Activated naive CD4-positive, alpha-beta T cell treated with anti-CD3 and anti-CD28 coated beads, Interleukin-2, amount 10 ng/mL, durations not matched to agents 7 days and 5 days (primary cell): ENCODE measurements at places on chromosomes 12 and 14.
A peak's percentile ranks its signal among the peaks of the same experiment; 100 is the strongest.

- peak; percentile 64 for DNase-seq
- no peak overlapping the region for H3K27ac ChIP-seq
- no peaks in the 10 kb centered on the region for H3K4me1 ChIP-seq
These were observed 33.8 kb upstream of the FGD4 start for GRCh38 chr12:32365473-32366064.

DNA sequence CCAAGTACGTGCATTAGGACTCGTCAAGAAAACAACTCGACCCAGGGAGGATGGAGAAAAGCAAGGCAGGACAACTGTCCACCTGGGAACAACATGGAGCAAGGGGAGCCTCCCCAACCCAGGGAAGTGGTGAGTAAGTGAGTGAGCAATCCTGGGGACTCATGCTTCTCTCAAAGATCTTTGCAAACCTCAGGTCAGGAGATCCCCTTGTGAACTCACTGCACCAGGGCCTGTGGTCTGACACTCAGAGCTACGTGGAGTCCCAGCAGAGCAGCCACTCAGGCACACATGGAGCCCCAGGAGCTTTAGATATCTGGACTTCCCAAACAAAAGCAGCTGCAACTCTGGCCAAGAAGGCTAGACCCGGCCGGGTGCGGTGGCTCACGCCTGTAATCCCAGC is 12.2 kb upstream of the OR5AU1 start:
- no peak overlapping the region for H3K4me3 ChIP-seq
- no peak overlapping the region for H3K27ac ChIP-seq
- H3K4me1 ChIP-seq = no peaks in the 10 kb centered on the region

DNA sequence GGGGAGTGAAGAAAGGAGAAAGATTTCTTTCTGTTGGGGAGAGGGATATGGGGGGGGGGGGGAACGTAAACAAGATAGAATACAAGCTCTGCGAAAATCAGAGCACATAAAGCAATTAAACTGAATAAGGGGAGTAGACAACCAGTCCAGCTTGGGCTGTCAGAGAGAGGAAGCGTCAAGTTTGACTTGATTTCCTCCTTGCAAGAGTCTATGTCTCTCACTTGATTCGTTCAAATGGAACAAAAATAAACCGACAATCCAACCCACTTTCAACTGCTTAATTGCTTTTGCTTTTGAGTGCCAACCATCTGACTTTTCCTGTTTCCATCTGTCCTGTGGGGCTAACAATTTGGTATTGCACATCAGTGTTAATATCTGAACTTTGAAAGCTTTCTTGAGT is 942 bp downstream of the SYT1 start:
- peaks cover 24% of the 10 kb centered on the region for H3K27me3 ChIP-seq
- no peaks in the 10 kb centered on the region for H3K36me3 ChIP-seq
- no peaks in the 10 kb centered on the region for H3K4me1 ChIP-seq
- H3K27ac ChIP-seq = no peak overlapping the region
- H3K4me3 ChIP-seq = no peak overlapping the region

DNA sequence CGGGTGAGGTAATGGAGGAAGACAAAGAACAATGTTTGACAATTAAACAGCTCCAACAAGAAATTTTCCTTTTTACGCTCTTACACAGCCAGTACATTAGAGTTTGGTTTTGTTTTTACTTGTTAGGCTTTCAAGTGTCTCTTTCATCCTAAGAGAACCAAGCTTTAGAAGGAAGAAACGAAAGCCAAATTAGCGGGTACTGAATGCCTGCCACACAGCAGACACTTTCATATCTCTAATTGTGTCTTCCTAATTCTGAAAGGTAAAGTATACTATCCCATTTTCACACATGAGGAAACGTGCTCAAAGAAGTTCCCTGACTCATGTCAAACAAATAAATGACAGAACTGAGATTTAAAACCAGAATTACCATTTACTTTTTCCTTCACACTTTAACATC is 65.0 kb downstream of the CDK17 start:
- no peaks in the 10 kb centered on the region for H3K27me3 ChIP-seq
- H3K4me1 ChIP-seq = peaks cover 37% of the 10 kb centered on the region
- H3K36me3 ChIP-seq = peaks cover 32% of the 10 kb centered on the region
- peak; percentile 34 for DNase-seq
- peak overlapping the region; percentile 19 for H3K4me3 ChIP-seq

GRCh38 chr14:68477461-68478085 is 315.3 kb downstream of the ZFP36L1 start:
- H3K4me3 ChIP-seq = no peak overlapping the region
- H3K27ac ChIP-seq = no peak overlapping the region
- peaks cover 5% of the 10 kb centered on the region for H3K27me3 ChIP-seq
- H3K36me3 ChIP-seq = peaks cover 10% of the 10 kb centered on the region
- DNase-seq = no peak
- peaks cover 10% of the 10 kb centered on the region for H3K4me1 ChIP-seq

- no peak overlapping the region for H3K4me3 ChIP-seq
- H3K4me1 ChIP-seq = no peaks in the 10 kb centered on the region
- H3K36me3 ChIP-seq = no peaks in the 10 kb centered on the region
- H3K27ac ChIP-seq = no peak overlapping the region
These were observed 146.9 kb upstream of the TMEM132C start for GRCh38 chr12:128120035-128120434.
